ENCODE measurements at places on chromosomes 5 and 9.

DNA sequence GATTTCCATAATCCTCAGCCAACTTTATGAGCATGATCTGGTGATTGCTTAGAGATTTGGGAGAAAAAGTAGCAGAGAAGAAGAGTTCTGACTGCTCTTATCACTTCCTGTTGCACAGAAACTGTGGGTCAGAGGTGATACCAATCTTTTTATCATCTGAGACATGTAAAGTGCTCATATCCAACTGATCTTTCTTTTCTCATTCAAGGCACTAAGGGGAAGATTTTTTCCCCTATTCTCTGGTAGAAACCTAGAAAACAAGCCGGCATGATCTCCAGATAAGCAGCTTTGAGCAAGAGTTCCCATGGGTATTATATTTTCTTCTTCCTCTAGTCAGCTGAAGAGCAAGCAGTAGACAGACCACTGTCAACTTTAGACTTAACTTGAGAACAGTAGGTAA, 29.0 kb upstream of the GPR150 start:
- DNase-seq, result no peak

DNA sequence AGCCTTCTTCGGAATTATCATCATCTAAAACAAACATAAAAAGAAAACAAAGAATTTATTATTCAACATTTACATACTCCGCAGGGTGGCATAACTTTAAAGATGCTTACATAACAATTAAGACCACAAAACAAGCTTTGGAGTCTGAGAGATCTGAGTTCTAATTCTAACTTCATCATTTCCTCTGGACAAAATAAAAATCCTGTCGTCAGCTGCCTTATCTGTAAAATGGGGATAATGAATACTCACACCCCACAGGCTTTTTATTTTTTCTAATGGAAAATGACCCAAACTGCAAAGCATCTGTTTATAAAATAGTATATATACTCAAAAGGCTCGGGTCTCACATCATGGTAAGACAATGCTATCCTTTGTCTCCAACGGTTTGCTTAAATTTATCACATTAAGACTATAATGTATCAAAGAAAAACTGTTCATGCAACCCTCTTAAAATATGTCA, 4.3 kb downstream of the ARRDC3 start:
- DNase-seq, result no peak

GRCh38 chr5:333945-334344, 12.4 kb downstream of the AHRR start:
- no peak for DNase-seq

DNA sequence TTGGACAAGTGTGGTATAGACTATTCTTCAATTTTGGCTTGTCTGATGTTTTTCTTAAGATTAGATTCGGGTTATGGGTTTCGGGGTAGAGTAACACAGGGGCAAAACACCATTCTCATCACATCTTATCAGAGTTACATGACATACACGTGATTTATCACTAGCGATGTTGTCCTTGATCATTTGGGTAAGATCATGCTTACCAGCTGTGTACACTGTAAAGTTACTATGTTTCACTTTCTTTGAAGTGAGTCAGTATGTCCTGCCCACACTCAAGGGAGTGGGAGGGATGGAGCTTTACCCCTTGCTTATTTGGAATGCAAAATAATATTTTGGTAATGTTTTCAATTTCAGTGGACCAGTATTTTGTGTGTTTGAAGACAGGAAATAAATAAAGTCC, 101.8 kb upstream of the TAF11L2 start:
- DNase-seq, result no peak

DNA sequence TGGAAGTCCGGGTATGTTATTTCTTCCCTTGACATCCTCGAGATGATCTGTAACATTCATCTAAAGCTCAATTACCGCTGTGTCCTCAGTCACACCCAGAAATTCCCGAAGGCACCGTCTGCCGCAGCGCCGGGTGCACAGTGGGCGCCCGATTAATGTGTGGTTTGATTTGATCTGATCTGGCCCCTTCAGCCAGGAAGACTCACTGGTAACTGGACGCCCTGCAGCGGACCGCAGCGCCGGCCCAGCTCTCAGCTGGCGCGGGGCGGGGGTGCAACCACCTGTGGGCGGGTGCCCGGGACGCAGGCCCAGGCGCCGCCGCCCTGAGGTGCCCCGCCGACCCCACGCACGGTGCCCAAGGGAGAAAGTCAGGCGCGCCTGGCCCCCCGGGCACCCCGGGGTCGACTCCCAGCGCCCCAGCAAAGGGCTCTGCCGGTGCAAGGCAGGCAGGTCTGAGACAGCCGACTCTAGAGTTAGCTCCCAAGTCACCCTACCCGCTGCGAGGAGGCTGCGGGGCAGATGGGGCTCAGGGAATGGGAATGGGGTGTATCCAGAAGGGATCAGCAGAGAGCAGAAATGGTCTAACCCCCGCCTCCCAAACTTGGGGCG, 1.7 kb downstream of the EPB41L4B start:
- DNase-seq, result no peak

DNA sequence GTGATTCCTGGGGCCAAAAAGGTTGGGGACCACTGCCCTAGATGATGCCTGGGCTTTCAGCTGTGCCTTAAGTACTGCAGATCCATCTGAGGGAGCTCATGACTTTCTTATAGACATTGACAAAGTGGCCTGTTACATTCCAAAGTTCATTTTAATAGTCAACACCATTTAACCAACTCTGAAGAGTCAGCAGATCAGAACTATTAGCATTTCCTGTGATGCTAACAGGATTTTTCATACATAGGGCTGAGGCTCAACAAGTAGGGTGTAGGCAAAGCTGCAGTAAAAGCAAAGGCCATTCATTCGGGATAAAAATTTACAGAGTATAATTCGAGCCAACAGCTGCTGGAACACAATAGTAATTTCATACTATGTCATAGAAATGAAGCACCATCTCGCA, 105.4 kb downstream of the LPAR1 start:
- peak; percentile 47 for DNase-seq

- no peak for DNase-seq
These were observed 7.5 kb downstream of the N4BP3 start for GRCh38 chr5:178120607-178121357.

DNA sequence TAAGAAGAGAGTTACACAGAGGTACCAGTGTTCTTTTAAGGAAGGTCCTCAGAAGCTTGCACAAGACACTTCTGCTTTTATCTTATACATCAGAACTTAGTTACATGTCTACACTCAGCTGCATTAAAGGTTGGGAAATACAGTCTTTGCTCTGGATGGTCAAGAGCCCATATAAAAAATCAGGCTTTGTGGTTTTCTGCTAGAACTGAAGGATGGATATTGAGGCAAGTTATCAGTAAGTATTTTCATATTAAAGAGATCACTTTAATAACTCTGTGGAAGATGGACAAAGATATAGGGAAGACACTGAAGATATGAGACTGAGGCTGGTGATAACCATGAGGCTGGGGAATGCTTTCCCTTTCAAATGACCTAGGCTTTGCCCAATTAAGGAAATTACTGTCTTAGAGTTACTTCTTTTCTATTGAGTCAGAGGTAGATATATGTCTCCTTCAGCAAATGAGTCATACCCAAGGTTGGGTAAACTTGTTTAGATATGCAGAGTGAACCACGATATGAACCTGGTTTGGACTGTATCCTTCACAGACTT, 87.0 kb upstream of the TNC start:
- DNase-seq, result no peak
